ENCODE measurements at places on chromosomes 16 and 17. TPM values are rescaled to one million over a fixed set of nuclear protein-coding genes. Genes with fewer than 3 reads are reported as not detected.

Gene CTF1
- 1.4 TPM for total RNA-seq

Gene VTN
- 1.5 TPM for total RNA-seq

Gene C16orf96
- 0.10 TPM for total RNA-seq

- no peak overlapping the region for H3K27ac ChIP-seq
- H3K4me3 ChIP-seq, result no peak overlapping the region
- no peak for DNase-seq
Observed at GRCh38 chr17:38617967-38618760, 12.4 kb upstream of the SRCIN1 start.

Gene CHST5
- 0.32 TPM for total RNA-seq

DNA sequence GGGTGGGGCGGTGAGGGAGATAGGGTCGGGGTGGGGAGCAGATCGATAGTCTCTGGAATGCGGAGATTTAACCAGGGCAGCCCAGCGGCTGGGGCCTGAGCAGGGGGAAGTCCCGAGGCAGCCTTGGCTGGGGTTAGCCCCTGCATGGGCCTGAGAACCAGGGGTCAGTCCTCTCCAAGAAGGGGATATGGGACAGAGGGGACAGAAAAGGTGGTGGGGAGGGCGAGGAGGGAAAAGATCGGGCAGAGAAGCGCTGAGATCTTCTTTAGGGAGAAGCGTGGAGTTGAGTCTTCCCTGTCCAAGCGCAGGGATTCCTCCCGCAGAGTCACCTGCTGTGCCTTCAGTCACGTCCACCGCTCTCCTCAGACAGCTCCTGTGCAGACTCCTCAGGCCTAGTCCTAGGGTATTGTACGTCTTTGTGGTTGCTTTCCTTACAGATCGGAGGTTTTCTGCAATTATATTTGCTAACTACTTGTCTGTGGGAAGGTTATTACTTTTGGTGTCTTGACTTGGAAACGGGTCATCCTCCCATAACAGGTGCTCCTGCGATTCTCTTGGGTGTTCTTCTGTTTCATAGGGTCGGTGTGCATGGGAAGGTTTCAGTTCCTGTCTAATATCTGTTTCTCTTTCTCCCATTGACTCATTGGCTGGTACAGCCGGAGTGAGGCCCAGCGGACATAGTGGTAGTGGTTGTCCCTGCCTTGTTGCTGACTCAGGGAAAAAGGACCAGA is 952 bp downstream of the CD300A start:
- H3K4me1 ChIP-seq, result peaks cover 6% of the 10 kb centered on the region
- DNase-seq, result no peak
- H3K27ac ChIP-seq, result no peak overlapping the region
- no peak overlapping the region for H3K4me3 ChIP-seq

DNA sequence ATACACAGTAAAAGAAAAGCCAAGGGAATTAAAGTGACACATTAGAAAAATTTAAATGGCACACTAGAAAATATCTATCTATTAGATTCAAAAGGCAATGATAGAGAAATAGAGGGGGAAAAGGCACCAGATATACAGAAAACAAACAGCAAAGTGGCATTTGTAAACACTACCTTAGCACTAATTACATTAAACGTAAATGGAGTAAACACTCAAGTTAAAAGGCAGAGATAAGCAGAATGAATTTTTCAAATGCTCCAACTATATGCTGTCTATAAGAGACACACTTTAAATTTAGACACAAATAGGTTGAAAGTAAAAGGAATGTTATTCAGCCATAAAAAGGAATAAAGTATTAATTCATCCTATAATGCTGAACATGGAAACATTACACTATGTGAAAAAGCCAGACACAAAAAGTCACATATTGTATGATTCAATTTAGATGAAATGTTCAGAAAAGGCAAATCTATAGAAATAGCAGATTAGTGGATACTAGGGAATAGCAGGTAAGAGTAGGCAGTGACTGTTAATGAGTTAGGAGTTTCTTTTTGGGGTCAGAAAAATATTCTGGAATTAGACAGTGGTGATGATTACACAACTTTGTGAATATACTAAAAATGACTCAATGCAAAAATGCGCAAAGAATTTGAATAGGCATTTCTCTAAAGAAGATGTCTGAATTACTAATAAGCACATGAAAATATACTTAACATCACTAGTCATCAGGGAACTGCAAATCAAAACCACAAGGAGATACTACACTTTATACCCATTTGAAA is 92.4 kb downstream of the BRIP1 start:
- no peaks in the 10 kb centered on the region for H3K36me3 ChIP-seq
- H3K4me3 ChIP-seq, result no peak overlapping the region
- H3K4me1 ChIP-seq, result no peaks in the 10 kb centered on the region
- DNase-seq, result no peak
- no peaks in the 10 kb centered on the region for H3K27me3 ChIP-seq

GRCh38 chr17:77445760-77446532 is 305.2 kb downstream of the SEC14L1 start:
- DNase-seq, result no peak
- no peak overlapping the region for H3K4me3 ChIP-seq
- H3K27me3 ChIP-seq, result no peaks in the 10 kb centered on the region

GRCh38 chr17:63842173-63842539 is 329 bp downstream of the SMARCD2 start:
- H3K27me3 ChIP-seq, result no peaks in the 10 kb centered on the region
- peaks cover 4% of the 10 kb centered on the region for H3K36me3 ChIP-seq
- peak overlapping the region; percentile 92 for H3K4me3 ChIP-seq
- DNase-seq, result no peak

Gene TBC1D3C
- total RNA-seq, result 0.22 TPM

Gene TBC1D28
- not detected for total RNA-seq

- H3K27me3 ChIP-seq, result peaks cover 11% of the 10 kb centered on the region
- no peak overlapping the region for H3K27ac ChIP-seq
- H3K4me3 ChIP-seq, result no peak overlapping the region
- DNase-seq, result no peak
- no peaks in the 10 kb centered on the region for H3K4me1 ChIP-seq
Observed at GRCh38 chr16:49140618-49141017, 141.0 kb downstream of the CBLN1 start.

Gene C17orf75
- 22.5 TPM for total RNA-seq

GRCh38 chr17:50618941-50619340 is 15.7 kb upstream of the ABCC3 start:
- H3K4me3 ChIP-seq, result no peak overlapping the region
- no peak overlapping the region for H3K27ac ChIP-seq
- no peaks in the 10 kb centered on the region for H3K27me3 ChIP-seq
- H3K4me1 ChIP-seq, result no peaks in the 10 kb centered on the region
- DNase-seq, result no peak

Gene ASPA
- not detected for total RNA-seq

Gene OR1A1
- not detected for total RNA-seq

GRCh38 chr17:3012926-3013581 is 50.4 kb downstream of the OR1D5 start:
- H3K27ac ChIP-seq, result no peak overlapping the region
- peaks cover 17% of the 10 kb centered on the region for H3K36me3 ChIP-seq
- peak; percentile 26 for DNase-seq
- H3K4me3 ChIP-seq, result no peak overlapping the region

Gene SOX8
- total RNA-seq, result 5.2 TPM

DNA sequence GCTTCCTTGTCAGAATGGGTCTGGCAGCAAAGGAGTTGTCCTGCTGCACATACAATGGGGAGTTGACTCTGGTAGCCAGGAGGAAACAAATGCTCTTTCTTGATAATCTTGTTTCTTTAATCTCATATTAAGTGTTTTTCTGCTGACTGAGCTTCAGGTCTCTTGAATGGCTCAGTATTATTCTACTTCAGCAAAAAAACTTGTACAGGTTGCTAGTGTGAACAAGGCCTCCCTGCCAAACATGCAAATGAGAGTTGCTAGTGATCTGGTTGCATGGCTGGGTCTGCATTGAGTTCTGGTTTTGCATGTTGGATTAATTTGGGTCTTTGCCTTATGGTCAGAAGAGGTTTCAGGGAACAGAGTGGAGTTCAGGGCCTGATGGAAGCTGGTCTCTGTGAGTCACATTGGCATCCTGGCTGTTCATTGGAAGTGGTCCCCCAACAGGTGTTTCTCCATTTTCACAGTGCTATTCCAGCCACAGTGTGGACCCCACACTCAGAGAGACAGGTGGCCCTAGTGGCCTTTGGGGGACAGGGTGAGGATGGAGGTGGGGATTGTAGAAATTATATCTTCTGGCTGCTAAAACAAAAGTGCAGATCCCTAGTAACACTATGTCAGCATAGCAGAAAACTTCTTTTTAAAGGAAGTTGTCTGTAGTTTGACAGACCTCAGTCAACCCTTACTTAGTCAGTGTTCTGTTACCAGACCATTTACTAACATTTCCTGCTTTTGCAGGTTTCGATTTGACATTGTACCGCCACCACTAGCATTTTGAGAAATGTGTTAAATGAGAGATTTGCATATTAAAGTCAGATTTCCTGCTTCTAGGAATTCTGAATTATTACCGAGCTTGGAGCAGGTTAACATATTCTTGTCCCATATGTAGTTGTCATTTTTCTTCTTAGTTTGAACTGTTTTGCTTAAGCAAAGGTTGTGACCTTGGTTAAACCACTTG is 47.1 kb downstream of the EPN2 start:
- no peak overlapping the region for H3K4me3 ChIP-seq
- H3K36me3 ChIP-seq, result peaks cover 23% of the 10 kb centered on the region
- no peak for DNase-seq
- no peak overlapping the region for H3K27ac ChIP-seq

- no peaks in the 10 kb centered on the region for H3K36me3 ChIP-seq
- no peak overlapping the region for H3K4me3 ChIP-seq
- peaks cover 10% of the 10 kb centered on the region for H3K4me1 ChIP-seq
- no peak for DNase-seq
- H3K27me3 ChIP-seq, result no peaks in the 10 kb centered on the region
- no peak overlapping the region for H3K27ac ChIP-seq
Observed at GRCh38 chr17:50767030-50767429, 288 bp downstream of the ANKRD40CL start.
